ENCODE measurements at places on chromosomes 3 and 15. TPM values are rescaled to one million over a fixed set of nuclear protein-coding genes. Genes with fewer than 3 reads are reported as not detected.

The RMDN3 gene
- polyA plus RNA-seq, result 19.5 TPM

The GOLGA6A gene
- not detected for polyA plus RNA-seq

The GNB4 gene
- 88.5 TPM for polyA plus RNA-seq

The LDHAL6B gene
- not detected for polyA plus RNA-seq

The CDHR4 gene
- polyA plus RNA-seq, result 0.09 TPM

The PPP1R14D gene
- polyA plus RNA-seq, result not detected

The ERICH6 gene
- not detected for polyA plus RNA-seq

DNA sequence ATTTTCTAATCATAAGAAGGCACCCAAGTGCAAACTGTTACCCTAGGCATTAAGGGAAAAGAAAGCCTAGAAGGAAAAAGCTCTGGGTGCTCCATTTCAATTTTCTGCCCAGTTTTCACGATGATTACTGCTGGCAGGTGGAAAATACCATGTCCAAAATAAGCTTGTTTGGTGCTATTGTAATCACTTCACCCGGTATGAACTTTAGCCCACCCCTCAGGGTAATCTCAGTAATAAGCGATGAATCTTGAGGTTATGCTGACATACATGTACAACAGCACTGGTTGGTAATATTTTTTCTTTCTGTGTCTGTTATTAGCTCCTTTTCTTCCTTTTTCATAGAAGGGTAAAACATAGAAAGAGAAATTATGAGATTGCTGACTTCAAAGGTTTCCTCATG is 88.6 kb upstream of the MEX3B start:
- no peak for DNase-seq

- no peak for DNase-seq
These were observed 1.2 kb upstream of the EIF3J start for GRCh38 chr15:44535523-44536301.

GRCh38 chr15:98889930-98890695 is 117.5 kb downstream of the PGPEP1L start:
- DNase-seq, result peak; percentile 44

DNA sequence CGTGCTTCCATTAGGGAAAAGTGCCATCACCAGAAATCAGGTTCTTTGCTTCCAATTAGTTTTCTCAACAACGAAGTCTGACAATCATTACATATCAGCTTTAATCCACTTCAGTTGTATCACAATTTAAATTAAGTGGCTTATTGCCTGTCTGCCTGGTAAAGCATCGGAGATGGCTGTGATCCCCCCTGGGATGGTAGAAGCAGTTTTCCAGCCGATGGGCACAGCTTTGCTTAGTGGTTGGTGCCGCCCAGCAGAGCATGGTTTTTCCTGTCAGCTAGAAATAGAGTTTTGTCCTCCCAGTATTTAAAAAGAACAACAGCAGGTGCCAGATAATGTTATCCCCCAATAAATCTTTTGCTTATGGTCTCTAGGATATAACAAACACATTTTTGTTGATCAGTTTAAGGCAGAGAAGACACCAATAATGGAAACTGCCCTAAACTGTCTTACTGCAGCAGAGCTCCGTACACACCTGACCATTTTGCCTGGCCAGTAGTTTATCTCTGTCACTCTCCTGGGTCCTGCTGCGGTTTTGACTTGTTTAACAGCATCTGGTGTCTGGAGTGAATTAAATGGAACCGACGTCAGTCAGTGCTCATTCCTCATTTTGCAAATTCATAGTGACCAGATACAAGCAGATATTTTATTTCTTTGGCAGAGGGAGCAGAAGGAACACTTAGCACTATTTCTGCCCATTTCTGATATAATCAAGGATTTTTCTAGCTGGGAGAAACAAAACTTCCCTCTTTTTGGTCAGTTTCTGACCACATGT is 79.1 kb downstream of the SLC49A4 start:
- DNase-seq, result no peak

DNA sequence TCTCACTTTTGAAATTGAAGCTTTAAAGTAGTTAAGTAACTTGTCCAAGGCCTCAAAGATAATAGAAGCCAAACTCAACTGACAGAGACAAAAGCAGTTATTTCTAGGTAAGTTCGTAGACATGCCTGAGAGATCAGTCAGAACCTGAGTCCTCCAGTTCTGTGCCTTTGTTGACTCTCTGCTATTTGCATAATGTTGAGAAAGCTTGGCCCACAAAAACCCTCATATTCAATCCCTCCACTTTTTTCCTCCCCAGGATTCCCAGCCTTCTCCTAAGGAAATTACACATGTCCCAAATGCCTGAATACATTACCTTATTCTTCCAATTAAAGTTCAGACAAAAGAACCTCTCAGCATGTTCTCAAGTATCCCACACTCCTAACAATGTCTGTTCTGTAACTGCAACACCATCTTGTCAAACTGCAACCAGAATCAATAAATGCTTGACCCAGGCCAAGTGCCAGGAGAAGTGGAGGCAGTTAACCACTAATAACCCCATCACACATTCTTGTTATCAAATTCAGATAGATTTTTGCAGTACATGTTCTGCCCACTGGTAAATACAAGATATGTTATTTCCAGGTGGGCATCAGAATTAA is 217.8 kb downstream of the LRRC3B start:
- DNase-seq, result no peak

- no peak for DNase-seq
These were observed 5.3 kb upstream of the GUCA1C start for GRCh38 chr3:108959017-108959416.

GRCh38 chr15:73367624-73368300 is 996 bp downstream of the HCN4 start:
- no peak for DNase-seq

GRCh38 chr15:71812966-71813722 is 2.8 kb downstream of the NR2E3 start:
- DNase-seq, result no peak

GRCh38 chr15:65938604-65939003 is 69.3 kb downstream of the RAB11A start:
- DNase-seq, result no peak

DNA sequence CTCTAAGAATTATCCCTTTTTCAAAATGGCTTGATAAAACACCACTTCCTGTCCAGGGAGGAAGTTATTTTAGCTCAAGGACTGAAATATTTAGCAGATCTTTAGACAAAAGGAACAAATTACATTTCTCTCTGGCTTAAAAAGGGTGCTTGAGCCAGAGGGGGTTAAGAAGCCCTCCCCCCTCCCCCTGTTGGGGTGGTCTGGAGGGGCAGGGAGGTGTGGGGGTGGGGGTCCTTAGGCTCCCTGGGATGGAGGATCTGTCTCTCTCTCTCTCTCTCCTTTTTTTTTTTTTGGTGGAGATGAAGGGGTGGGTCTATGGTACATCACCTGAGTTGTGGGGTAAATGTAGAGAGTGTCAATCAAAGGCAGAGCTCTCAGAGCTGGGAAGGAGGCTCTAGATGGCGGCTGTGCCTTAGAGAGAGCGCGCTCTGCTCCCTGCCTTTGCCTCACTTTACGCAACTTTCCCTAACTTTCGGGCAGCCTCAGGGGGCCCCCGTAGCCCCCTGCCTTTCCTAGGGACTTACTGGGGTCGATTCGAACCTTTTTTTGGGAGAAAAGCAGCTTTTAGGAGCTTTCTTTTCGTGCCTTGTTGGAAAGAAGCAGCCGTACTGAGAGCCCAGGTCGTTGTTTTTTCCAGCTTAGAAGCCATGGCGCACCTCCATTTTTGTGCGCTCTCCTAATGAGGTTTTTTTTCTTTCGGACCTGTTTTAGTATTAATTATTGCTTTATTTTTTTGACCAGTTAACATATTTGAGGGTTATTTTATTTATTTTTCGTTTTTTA is at the start of gene CHD2:
CHD2 (plus strand) TSS at position 377 of the 783 bp plus-strand sequence. CDS start 914 bp downstream, outside the sequence.
- peak; percentile 41 for DNase-seq

DNA sequence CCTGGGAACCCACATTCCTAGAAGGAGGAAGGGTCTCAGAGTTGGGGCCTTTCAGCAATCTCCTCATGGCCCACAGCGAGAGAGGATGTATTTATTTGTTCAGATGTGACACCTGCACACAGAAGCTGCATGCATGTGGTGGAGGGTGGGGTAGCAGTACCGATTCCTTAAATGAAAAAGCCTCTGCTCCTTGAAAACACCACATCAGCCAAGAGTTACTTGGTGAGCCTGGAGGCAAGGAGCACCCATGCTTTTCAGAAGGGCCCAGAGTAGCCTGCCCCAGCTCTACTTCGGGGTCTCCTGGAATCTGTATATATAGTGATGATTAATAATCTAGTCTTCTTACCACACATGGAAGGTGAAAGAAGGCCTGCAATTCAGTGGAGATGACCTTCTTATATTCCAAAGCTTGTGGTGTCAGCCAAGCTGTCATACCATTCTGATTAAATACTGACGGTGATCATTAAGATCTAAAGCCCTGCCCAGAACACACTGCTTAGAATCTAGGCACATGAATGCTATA is 33.5 kb downstream of the SEMA6D start:
- no peak for DNase-seq

DNA sequence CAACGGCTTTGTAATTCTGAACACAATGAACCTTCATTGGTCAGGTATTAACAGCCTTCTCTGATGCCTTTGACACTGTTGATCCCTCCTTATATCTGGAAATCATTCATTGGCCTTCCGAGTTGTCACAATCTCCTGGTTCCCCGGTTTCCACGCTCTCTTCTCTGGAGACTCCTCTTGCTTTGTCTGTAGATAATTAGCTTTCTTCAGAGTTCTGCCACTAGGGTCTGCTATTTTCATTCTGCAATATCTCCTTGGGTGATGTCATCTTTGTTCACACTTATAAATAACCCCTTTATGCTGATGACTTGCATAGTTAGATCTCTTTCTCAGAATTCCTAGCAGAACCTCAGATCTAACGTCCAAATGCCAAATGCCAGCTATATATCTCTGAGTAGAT is 583.8 kb upstream of the ZNF717 start:
- no peak for DNase-seq

DNA sequence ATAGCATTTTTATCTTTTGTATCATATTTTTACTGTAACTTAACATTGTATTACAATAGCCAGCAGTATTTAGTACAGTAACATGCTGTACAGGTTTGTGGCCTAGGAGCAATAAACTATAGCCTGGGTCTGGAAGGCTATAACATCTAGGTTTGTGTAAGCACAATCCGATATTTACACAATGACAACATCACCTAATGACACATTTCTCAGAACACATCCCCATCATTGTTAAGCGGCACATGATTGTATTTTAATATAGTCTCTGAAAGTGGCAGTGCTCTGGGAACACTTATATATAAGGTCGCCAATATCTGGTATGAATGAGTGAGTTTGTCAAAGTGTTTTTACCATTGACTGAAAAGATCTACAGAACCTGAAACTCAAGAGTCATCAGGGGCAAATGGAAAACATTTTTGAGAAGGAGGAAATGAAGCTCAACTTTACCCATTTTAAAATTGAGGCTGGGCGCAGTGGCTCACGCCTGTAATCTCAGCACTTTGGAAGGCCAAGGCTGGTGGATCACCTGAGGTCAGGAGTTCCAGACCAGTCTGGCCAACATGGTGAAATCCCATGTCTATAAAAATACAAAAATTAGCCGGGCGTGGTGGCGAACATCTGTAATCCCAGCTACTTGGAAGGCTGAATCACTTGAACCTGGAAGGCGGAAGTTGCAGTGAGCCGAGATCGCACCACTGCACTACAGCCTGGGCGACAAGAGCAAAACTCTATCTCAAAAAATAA is 38.8 kb upstream of the TNFSF10 start:
- no peak for DNase-seq

GRCh38 chr3:143753006-143753405 is 95.3 kb downstream of the SLC9A9 start:
- no peak for DNase-seq

DNA sequence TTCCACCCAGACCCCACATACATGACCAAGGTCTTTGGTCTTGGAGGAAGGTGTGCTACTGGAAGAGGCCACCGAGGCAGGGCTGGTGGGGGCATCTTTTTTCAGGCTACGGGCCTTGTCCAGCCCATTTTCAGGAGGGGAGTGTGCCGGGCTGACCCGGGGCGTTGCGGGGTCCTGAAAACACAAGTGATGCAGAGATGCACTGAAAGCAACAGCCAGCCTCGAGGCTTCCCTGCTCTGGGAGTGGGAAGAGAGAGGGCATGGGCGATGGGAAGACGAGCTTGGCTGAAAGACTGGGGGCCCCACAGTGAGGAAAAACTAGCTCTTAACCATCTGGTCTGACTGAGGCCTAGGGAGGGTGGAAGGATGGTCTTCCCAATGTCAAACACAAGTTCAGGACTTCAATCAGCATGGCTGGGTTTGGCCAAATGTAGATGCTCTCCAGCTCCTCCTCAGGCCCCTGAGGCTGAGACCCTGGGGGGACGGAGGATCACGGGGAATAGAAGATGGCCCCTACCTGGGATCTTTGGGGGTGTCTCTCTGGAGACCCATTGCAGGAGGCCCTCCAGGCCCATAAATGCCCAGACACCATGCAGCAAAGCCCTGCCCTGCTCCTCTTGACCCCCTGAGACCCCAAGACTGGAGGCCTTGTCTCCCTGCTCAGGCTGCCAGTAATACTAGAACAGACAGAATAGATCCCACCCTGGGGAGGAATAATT is 38.9 kb downstream of the TLE3 start:
- DNase-seq, result no peak

- DNase-seq, result no peak
These were observed 41.0 kb downstream of the CD200 start for GRCh38 chr3:112373924-112374323.

GRCh38 chr15:62348623-62349022 is 183.5 kb upstream of the C2CD4B start:
- no peak for DNase-seq

GRCh38 chr3:9169956-9170850 is 79.2 kb downstream of the SRGAP3 start:
- DNase-seq, result no peak

GRCh38 chr3:98557324-98558010 is 25.7 kb downstream of the GPR15 start:
- DNase-seq, result no peak

- DNase-seq, result no peak
These were observed 630 bp downstream of the CACNA2D2 start for GRCh38 chr3:50502584-50503423.

DNA sequence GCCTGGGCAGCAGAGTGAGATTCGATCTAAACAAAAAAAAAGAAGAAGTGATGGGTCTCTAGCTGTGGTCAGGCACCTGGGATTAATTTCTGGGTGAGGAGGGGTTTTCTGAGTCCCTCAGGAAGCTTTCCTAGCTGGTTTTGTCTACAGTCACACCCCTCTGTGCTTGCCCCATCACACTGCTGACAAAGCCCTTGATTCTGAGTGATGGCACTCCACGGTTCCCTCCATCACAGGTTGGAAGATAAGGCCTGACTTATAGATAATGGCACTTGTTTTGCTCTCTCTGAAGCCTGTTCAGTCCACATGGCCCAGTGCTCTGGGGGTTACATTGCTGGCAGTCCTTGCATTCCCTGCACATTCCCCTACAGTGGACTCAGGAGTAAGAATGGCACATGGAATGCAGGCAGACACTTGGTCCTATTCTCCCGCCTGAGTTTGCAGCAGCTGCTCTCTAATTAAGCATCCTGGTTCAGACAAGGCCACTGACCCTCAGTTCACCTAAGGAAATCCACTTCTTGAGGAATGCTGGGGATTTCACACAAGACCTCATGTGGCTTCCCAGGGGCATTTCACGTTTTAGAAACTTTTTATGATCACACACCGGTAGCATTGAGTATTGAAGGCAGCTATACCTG is 81.0 kb upstream of the NMNAT3 start:
- no peak for DNase-seq

- no peak for DNase-seq
These were observed 168.8 kb downstream of the CHDH start for GRCh38 chr3:53677413-53677812.

All from AG04450 (cell line).